NCI-H2107 (cell line): ENCODE measurements at places on chromosomes 6 and 20.
A peak's percentile ranks its signal among the peaks of the same experiment; 100 is the strongest.

DNA sequence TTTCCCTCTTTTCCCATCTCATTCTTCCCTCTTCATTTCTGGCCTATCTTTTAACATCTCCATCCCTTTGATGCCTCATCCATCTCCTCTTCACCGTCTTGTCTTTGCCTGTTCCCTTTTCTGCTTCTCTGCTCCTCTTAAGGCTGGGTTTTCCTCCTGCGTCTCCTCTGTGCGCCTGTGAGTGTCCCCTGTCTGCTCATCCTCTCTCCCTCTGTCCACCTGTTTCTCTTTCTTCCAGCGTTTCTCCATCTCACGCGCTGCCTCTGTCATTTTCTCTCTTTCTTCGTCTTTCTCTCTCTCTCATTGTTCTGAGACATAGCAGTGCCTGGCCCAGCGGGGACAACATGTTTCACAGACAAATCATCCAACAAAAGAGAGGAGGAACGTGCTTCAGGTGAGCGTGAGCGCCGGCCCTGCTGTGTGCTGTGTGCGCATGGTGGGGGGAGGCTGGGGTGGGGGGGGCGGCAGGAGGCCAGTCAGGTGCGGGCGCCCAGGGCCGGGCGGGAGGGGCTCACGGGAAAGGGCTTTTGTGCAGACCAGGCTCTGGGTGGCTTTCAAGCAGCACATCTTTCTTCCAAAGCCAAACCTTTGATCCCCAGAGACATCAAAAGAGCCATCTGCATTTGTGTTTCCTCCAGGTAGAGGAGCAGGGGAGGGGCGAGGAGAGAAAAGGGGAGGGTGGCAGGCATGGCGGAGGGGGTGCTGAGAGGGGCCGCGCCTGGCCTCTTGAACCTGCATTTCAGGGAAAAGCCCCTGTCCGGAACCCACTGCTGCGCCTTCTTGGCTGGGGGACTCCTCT is 121.3 kb downstream of the VEGFA start:
- peak; percentile 27 for DNase-seq

DNA sequence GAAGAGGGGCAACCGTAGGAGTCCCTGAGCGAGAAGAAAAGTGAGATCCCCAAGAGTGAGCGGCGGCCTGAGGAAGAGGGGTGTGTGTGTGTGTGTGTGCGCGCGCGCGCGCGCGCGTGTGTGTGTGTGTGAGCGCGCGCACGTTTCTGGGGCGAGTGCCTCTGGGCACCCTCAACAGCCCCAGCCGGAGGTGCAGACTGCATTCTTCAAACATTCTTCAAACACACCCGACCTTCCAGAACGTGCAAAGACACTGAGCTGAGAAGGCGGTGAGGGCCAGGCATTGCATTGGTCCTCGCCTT is 76.2 kb upstream of the FOXP4 start:
- DNase-seq: no peak

GRCh38 chr20:53711333-53712211 is 117.9 kb upstream of the ZNF217 start:
- no peak for DNase-seq

- no peak for DNase-seq
These were observed 26.0 kb downstream of the KLHL31 start for GRCh38 chr6:53639520-53639919.

DNA sequence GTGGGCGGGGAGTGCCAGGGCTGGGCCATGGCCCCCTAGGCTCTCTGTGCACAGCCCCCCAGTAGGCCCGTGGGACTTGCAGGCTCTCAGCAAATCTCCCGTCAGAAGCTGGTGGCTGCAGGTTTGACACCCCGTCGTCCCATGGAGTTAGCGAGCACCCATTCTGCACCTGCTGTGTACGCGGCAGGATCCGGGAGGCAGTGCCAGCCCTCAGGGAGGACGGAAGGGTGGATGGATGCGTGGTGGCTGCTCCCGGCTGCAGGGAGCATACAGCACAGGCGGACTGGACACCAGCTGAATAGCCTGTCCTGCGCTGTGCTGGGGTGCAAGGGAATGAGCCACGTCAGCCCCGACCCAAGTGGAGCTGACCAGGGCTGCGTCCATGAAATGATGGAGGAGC is 32.4 kb upstream of the CHRNA4 start:
- DNase-seq: no peak

DNA sequence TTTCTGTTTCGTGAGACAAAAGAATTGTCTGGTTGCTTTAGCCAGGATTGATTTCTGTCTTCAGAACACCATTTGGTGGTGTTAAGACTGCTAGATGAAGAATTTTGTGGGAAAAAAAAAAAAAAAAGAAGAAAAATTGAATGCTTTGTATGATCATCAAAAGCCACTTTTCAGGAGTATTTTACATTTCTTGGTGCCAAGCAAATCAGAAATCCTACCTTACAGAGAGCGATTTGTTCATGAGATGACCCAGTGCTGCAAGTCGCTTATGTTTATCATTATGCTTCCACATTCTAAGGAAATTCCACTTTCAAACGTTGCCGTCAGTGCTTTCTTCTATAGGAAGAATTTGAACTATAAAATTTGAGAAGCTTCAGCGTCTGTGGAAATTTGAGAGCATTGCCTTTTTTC is 228.7 kb downstream of the BCKDHB start:
- DNase-seq: no peak

GRCh38 chr6:7341989-7342742 is 29.2 kb upstream of the SSR1 start:
- no peak for DNase-seq

GRCh38 chr20:37941332-37941731 is 38.4 kb downstream of the VSTM2L start:
- DNase-seq: no peak

DNA sequence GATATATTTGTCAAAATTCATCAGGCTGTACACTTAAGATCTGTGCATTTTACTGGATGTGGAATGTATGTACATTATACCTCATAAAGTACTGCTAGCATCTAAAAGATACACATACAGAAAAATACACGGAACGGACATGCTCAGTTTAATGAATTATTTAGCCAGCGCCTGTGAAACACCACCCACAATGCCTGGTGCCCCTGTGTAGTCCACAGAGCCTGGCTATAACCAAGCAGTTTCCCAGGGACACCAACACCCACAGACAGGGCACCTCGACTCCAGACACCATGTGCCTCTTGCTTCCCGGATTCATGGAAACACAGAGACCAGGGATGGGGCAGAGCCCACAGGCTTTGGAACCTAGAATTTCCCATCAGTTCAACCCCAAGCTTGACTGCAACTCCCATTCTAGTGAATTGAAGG is 17.4 kb upstream of the ARMC12 start:
- no peak for DNase-seq

GRCh38 chr6:136812174-136812573 is 10.2 kb upstream of the PEX7 start:
- no peak for DNase-seq

- DNase-seq: peak; percentile 63
These were observed 49.4 kb upstream of the PTPN1 start for GRCh38 chr20:50460608-50461267.

- no peak for DNase-seq
These were observed 8.8 kb upstream of the OSTM1 start for GRCh38 chr6:108083349-108083748.

DNA sequence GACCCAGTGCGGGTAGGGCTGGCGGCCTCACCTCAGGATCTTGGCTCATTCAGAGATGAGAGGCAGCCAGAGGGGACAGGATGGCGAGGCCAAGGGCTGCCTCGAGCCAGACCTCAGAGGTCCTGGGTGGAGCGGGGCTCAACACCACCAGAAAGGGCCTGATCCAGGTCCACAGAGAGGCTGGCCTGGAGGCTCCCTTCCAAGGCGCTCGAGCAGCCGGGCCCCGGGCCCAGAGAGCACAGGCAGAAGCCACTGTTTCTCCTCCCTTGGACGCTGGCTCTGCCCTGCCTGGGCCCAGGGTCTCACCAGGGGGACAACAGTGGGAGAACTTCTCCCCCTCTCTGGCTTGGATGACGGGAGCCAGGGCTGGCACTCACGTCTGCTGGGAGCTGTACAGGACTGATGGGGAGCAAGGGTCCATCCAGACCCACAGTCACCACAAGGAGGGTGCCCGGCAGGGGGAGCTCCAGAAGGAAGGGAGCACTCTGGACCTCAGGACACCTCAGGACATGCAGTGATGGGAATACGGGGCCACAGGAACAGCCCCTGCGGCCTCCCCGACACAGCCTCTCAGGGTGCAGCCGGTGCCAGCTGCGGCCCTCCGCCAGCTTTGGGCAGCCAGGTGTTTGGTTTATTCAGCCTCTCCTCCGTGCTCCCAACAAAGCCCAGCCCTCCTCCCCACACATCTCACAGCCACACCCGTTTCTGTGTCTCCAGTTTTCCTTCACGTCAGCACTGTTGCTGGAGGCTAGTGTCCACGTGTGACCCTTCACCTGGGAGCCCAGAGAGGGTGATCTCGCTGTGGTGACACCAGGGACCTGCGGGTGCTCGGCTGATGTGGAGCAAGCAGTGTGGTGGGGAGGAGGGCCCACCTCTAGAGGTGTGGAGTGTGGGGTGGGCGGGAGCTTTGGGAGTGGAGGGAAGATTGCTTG is 8.7 kb downstream of the RPS21 start:
- no peak for DNase-seq

- DNase-seq: no peak
These were observed 215.7 kb downstream of the SYNDIG1 start for GRCh38 chr20:24684956-24685691.

DNA sequence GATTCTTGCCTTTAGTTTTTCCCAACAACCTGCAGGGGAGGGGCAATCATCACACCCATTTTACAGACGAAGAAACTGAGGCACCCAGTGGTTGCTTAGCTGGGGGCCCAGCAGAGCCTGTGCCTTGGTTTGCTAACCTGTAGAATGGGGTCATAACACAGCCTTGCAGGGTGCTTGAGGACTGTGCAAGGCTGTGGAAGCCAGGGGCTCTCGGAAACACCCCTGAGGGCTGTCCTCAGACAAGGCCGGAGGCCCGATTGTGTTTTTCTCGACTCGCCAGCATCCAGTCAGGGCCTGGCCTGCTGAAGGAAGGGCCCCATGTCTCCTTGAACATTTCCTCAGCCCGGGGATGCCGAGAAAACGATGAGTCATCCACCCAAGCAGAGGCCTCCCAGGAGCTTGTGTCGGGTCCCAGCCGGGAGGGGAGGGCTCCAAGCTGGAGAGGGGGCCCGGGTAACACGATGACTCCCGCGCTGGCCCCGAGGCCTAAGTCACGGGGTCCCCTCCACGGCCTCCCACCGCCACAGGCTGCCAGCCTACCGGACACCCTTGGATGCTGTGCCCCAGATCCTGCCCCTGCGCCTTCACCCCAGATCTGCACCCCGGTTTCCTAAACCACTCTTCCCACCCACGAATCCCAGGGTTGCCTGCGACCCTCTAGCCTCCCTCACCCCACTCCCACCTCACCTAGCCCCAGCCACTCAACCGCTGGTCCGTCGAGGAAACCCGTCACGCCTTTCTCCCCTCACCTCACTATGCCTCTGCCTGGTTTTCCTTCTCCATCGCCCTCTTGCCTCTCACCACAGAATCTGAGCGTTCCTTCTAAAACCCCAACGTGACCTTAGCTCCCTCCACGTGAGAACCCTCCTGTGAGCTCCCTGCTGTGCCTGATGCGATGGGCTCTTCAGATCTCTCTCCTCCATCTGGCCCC is 10.6 kb downstream of the NOL4L start:
- no peak for DNase-seq

- DNase-seq: no peak
These were observed 4.5 kb upstream of the MYT1 start for GRCh38 chr20:64159711-64160110.

- no peak for DNase-seq
These were observed 464.1 kb downstream of the UTRN start for GRCh38 chr6:144749263-144749662.

GRCh38 chr6:111423960-111424846 is 58.8 kb downstream of the REV3L start:
- no peak for DNase-seq

- no peak for DNase-seq
These were observed 209.7 kb downstream of the TBC1D32 start for GRCh38 chr6:121124600-121124999.

- DNase-seq: no peak
These were observed 68.3 kb upstream of the TMEM244 start for GRCh38 chr6:129929433-129929832.

- DNase-seq: no peak
These were observed 28.1 kb downstream of the NCOA6 start for GRCh38 chr20:34797012-34797995.

- DNase-seq: no peak
These were observed 434.7 kb downstream of the PRKN start for GRCh38 chr6:162292915-162293314.

DNA sequence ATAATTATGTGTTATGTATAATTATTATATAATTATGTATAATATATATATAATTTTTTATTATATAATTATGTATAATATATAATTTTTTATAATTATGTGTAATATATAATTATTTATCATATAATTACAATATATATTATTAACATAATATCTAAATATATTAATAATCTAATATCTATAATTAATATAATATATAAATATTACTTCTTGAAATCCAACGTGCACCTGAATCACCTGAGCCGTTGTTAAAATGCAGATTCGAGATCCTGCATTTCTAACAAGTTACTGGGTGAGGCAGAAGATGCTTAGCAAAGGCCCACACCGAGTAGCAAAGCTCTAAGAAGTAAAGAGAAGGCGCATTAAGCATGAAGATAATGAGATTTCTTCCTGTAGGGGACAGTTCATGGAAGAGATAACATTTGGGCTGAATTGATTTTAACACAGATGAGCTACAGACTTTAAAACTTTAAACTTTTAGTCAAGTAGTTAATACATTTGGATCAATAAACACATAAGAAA is 406.4 kb upstream of the PLCB4 start:
- DNase-seq: no peak
